Fibroblast of upper back skin (primary cell): ENCODE measurements at places on chromosomes 12 and 14.

- DNase-seq: no peak
Observed at GRCh38 chr12:20590570-20590969, 104.6 kb upstream of the SLCO1C1 start.

- no peak for DNase-seq
Observed at GRCh38 chr14:96206461-96206860, 1.8 kb downstream of the BDKRB2 start.

DNA sequence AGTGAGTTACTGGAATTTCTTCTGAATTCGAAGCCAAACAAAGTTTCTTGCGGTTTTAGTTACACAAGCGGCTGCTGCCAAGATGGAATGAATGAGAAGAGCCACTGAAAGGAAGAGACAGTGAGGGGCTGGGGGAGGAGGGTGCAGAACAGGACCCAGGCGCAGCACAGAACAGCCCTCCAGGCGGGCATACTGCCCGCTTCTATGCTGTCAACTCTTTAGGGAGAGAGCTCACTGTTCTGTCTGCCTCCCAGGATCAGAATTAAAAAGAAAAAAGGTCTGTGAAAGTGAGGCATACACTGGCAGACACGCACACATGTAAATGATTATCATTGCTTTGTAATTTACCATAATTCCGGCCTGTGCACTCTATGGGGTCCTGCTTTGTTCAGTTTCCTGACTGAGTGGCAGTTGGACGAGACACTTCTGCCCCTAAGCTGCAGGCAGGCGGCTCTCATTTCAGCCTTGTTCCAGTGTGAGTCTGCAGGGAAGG is 231.6 kb downstream of the CACNA1C start:
- DNase-seq: peak; percentile 98

GRCh38 chr12:3753544-3754284 is 805 bp upstream of the CRACR2A start:
- DNase-seq: no peak

DNA sequence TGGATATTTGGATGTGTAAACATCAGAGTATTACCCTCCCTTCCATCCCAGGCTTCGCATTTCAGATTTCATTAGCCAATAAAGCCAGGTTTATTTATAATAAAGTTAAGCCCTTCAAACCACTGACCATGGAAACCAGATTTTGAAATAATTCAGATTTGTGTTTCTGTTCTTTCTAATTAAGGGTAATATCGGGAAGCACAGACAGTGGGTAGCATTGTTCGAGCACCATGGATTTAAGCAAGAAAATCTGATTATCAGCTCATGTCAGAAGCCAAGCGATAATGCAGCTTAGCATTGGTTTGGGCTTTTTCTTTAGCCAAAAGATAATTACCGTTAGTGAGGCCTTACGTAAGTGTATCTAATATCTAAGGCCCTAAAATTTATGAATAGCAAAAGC is 116.1 kb downstream of the C12orf42 start:
- no peak for DNase-seq
